ENCODE measurements at places on chromosomes 12 and 14.

DNA sequence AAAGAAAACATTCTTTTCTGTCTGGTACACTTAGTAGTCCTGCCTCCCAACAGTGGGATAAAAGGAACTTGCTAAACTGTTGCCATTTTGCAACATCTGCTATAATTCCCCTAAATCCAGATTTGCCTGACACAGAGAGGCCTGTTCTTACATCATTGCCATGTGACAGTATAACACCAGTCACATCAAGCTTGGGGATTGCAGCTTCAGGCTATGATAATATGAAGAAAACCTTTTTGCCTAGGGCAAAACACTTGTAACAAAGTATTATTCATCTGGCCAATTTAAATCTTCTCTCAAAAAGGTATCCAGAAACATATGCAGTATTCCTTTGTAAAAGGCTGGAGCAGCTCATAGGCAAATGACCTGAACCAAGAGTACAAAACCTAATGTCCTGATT is 80.9 kb upstream of the OTX2 start:
- no peak for DNase-seq

DNA sequence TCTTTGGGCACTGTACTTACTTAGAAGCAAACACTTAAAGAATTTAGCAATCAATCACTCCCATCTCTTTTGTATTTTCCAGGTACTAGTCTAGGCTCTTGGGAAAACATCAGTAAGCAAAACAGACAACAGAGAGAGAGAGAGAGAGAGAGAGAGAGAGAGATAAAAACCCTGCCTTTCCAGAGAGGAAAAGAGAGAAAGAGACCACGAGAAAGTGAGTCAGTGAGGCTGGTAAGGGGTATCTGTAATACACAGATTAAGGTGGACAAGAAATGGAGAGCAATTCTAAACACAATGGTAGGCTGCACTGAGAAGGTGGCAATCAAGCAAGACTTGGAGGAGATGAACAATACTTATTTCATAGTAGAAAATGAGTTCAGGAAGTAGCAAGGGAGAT is 119.9 kb upstream of the OVCH1 start:
- no peak for DNase-seq

DNA sequence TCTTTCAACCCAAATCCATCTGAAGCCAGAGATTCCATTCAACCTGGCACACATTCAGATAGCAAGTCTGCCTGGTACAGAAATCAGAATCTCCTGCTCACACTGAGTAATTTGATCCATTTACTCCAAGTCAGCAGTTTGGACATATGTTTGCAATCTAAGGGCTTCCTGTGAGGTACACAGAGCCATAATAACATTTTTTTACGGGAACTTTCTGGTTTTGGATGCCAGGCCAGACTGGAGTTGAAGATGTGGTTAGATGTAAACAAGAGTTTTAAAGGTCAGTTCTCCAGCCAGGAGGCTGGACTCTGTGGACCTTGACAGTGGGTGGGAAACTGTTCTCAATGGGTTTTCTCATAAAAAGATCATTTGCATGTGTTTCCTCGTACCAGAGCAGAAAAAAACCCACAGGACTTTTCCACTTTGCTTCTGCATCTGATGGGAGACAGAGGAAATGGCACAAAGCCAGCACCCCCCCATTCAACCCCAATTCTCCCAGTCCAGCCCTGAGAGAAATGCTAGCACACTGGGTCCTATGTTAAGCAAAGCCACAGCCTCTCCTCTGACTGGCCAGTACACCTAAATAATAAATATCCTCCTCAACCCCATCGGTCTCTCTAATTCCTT is 17.7 kb upstream of the TSPAN11 start:
- DNase-seq, result no peak

DNA sequence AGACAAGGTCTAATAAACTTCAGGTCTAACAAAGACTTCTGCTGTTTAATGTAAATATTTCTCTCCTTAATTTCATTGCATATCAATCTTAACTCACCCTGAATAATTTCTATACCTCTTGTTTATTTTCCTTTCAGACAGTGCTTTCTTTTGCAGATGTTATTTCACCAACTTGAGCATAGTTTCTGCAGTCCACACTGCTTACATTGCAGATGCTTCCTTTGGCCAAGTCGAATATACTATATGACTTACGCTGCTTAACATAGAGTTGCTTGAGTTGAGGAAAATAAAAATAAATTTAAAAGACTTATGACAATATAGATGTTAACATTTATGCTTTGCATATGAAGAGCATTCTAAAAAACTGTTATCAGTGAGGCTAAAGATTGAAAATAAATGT is 217.7 kb downstream of the PTPRO start:
- no peak for DNase-seq

DNA sequence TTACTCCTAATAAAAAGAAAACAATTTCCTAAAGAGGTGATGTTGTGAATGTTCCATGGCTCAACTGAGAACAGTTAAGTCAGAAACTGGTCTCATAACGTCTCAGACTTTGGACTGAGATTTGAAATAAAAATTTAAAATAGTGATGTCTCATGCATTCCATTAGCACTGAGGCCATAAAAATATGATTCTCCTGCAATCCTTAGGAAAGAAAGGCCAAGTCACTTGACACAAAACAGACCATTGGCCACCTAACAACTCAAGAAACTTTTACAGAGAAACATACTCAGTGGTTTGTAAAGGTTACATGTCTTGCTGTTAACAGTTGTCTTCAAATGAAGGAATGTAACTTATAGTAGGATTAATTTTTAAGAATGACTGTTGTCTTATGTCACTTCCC is 58.1 kb downstream of the STAB2 start:
- no peak for DNase-seq

DNA sequence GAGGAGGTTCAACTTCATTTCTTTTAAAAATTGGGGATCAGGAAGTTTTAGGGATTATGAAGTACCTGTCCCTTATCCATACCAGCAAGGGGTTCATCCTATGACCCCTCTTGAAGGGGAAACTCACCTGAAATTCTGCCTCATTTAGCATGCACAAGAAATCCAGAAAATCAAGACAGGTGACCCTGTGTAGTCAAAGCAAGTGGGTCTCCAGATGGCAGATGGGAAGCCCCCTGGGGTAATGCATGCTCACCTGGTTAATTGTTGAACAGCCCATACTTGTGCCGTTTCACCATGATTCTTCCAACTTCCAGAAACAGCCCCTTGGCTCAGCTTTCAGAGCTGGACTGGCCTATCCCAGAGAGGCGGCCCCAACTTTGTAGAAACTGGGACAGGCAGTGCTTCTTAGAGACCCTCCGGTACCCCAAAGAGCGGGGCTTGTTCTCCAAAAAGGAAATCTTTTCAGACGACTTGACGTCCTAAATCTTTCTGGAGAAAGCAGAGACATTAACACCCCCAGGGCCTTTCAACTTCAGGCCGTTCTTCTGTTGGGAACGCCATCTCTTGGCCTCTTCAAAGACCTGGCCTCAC is 66.3 kb upstream of the ESRRB start:
- DNase-seq, result no peak

- DNase-seq, result no peak
Observed at GRCh38 chr12:1013618-1014489, 22.8 kb downstream of the ERC1 start.

DNA sequence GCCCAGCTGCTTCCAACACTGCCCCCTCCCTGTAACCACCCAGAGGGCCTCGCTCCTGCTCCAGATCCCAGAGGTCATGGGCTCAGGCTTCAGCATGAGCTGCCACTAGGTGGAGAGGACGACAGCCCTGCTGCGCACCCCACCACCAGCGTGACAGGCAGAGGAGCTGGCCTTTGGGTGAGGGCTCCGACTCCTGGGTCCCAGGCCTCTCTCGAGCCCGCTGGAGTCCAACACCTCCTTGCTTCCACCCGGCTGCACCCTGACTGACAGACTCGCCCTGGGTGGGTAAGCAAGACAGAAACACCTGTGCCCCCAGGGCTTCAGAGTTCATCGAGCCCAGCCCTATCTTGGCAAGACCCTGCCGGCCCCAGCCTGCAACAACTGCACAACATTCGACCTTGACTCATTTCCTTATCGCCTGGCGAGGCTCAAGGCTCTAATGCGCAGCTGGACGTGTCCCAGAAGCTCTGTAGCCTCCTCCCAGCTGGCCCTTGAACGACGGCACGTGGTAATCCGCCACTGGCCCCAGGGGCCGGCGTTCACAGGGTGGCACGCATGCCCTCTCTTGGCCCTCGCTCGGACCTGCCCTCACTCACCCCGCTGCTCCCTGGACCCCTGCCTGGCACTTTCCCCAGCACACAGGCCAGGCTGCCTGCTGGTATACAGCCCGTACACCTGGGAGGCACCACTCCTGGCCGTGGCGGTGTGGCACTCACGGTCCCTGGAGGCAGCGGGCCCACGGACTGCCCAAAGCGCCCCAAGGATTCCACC is 28.0 kb downstream of the VPS37B start:
- DNase-seq, result no peak

GRCh38 chr12:9331218-9331626 is 123.0 kb upstream of the PZP start:
- peak; percentile 25 for DNase-seq

DNA sequence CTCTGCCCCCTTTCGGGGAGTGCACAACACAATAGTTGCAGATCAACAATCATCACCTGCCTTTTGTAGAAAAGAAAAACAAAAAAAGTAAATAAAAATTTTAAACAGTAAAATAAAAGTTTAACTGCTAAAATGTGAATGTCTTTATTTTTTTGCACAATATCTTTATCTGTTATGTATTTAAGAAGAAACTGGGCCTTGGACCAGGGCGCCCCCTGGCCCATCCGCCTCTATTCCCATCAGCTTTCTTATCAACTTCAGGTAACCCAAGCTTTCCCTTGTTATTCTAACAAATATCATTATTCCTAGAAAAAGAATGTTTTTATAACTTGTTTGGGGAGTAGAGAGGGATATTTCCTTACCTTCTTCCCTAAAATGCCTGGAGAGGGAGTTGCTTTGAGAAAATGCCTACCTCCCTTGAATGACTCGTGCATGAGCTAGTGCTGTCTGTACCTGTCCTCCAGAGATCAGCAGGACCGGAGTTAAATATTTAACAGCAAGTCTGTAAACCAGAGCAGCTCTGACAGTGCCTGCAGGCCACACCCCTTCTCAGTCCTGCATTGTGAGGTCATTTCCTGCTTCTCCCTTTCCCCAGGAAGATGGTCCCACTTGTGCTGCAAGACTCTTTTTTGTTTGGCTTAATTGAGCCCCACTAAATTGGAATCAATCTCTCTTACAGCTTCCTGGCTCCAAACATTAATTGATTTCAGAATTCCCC is 192.8 kb upstream of the RGS6 start:
- no peak for DNase-seq

GRCh38 chr12:107374161-107374840 is 281.0 kb upstream of the CRY1 start:
- DNase-seq, result no peak

DNA sequence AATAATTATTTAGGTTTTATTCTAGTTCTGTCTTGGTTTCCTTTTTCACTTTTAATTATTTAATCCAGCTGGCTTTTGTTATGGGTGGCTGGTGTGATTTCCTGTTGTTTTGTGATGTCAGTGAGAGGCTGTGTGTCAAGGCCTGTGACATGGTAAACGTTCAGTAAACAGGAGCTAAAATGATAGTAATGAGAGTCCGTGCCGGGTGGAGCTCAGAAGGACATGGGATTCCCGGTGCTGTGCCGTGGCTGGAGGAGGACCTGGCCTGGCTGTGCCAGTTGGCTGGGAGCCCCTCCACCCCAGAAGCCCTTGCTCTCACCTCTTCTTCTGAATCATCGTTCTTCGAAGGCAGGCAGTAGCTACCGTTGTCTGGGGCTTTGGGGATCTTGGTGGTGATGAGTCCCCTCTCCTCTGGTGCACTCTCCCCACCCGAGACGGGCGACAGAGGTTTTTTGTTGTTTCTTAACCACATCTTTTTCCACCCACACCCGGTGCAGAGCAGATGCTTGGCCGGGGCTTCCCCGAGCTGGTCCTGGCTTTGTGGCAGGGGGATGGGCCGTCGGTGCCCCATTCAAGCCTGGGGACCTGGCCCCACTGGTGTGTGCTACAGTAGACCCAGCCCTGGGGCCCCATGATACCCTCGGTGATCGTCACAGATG is 29.1 kb downstream of the SH2B3 start:
- peak; percentile 76 for DNase-seq

GRCh38 chr12:97397008-97397407 is 65.6 kb upstream of the RMST start:
- DNase-seq, result no peak

GRCh38 chr12:110146986-110147385 is 22.8 kb downstream of the IFT81 start:
- DNase-seq, result no peak

GRCh38 chr12:29241821-29242591 is 92.9 kb downstream of the FAR2 start:
- DNase-seq, result no peak

- no peak for DNase-seq
Observed at GRCh38 chr12:30219047-30219446, 435.3 kb upstream of the TMTC1 start.

DNA sequence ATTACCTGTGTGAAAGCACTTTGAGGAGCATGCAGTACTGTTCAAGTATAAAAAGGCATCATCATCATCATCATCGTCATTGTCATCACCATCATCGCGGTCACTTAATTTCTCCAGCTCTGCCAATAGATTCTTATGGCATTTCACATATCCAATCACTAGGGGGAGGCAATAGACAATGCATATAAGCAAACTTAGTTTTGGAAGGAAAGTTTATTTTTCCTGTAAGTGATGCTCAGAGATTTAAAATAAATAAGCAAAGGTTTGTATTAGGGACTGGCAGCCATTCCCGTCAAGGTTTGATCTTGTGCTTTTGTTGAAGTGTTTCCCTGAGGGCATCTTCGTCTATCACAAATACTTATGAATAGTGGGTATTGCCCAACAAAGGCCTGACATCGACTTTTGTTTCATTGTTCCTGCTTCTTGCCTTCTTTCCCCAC is 127.4 kb downstream of the KTN1 start:
- DNase-seq, result no peak

GRCh38 chr14:99802301-99803105 is 9.3 kb downstream of the EML1 start:
- no peak for DNase-seq

DNA sequence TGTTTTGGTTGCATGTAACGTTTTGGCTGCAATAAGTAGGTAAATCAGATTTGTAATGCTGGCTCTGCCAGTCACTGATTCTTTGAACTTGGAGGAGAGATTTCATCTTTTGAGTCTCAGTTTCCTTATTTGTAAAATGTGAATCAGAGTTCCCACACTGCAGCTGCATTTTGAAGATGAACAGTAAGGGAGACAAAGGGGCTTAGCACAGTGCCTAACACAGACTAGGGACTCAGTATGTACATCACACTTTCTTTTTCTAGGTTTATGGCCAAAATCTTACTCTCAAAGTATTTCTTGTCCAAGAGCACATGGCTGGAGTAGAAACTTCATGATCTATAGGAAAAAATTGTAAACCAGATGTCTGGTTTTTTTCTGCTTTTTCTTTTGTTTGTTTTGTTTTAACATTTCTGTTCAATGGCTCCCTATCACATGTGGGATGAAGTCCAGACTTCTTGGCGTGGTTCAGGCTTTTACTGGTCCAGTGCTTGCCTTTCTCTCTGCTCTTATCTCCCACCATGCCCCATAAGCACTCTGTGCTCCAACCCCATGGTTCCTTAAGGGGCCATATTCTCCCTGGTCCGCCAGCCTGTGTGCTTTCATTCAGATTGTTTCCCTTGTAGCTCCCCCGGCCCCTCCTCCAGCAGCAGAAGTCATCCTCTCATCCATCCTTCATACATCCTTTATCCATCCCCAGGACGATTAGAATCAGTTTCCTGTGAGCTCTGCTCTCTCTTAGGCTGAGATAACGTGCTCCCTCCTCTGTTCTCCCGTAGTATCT is 58.0 kb downstream of the SYNE2 start:
- no peak for DNase-seq
